Dermis microvascular lymphatic vessel endothelial cell (primary cell): ENCODE measurements at places on chromosomes 4 and X.
A peak's percentile ranks its signal among the peaks of the same experiment; 100 is the strongest.

DNA sequence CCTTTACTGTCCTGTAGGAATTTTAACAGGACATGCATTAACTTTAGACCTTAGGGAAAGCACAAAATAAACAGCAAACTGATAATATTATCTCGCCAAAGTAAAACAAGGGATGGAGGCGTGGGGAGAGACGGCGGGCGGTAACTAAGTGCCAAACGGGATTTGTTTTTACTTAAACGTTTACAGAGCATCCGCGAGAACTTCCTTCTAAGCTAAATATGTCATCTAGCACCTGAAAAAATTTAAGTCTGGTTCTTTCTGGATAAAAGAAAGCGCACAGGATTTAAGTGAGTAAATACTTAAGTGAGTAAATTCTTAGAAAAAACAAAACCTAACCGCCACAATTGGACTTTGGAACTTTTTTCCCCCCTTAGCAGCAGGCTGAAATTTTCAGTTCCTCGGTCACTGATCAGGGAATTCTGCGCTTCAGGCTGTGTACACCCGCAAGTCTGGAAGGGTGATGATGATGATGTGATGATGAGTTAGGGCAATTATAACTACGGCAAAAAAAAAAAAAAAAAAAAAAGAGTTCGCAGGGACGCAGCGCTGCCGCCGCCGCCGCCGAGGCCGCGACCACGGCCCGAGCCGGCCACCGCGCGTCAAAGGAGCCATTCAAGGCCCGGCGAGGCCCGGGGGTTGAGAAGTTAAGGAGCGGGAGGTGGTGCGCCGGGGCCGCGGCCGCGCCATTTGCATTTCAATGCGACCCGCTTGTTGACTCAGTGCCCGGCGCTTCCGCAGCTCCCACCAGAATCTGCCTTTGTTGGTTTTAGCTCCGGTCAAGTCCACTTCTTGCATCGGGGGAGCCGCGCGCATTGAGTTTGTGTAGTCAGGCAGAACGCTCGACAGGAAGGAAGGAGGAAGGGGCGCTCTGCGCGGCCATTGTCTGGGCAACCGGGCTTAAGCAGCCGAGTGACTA is 108.8 kb downstream of the SPRY1 start:
- peak; percentile 72 for DNase-seq

GRCh38 chrX:52574416-52575275 is 57.8 kb upstream of the XAGE1B start:
- DNase-seq, result peak; percentile 52

- DNase-seq, result no peak
Observed at GRCh38 chr4:27000820-27001219, 140.2 kb downstream of the STIM2 start.

DNA sequence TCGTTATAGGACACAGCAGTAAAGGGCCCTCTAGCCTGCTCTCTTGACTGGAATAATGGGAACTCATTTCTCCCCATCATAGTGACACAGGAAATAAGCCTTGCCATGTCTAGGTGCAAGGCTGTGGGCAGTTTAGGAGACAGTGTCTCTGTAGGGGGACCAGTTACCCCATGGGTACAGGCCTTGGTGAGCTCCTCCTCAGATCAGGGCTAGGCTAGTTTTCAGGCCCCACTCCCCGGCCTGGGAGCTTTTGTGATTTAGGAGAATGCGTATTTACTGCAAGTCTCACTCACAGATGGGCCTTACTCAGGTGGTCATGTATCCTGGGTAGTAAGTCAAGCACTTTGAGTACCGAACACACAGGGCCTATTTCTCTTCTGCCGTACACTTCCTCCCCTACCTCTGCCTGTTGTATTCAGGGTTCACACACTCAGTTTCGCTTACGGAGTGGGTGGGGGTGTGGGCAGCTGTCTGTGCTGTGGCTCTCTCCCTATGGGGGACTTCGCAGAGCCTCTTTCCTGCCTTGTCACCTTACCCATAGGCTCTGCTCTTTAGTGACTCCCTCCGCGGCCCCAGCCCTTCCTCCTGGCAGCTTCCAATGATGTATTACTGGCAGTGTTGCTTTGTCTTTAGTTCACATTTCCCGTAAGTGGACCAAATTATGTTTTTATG is 34.2 kb downstream of the FAM193A start:
- peak; percentile 37 for DNase-seq

- peak; percentile 52 for DNase-seq
Observed at GRCh38 chr4:105715692-105716278, 7.2 kb downstream of the GSTCD start.
